ENCODE measurements at places on chromosomes 5 and 9. TPM values are rescaled to one million over a fixed set of nuclear protein-coding genes. Genes with fewer than 3 reads are reported as not detected.

DNA sequence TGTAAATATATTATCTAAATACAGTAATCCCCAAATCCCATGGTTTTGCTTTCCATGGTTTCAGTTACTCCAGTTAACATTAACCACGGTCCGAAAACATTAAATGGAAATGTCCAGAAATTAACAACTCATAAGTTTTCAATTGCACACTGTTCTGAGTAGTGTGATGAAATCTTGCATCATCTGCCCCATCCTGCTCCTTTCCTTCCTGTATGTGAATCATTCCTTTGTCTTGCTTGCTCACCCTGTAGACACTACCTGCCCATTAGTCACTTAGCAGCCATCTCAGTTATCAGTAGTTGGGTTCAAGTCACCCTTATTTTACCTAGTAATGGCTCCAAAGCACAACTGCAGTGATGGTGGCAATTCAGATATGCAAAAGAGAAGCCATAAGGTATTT, 1568.5 kb upstream of the WWC1 start:
- no peak for DNase-seq

- no peak for DNase-seq
Observed at GRCh38 chr5:136242611-136243010, 49.6 kb upstream of the SMIM32 start.

DNA sequence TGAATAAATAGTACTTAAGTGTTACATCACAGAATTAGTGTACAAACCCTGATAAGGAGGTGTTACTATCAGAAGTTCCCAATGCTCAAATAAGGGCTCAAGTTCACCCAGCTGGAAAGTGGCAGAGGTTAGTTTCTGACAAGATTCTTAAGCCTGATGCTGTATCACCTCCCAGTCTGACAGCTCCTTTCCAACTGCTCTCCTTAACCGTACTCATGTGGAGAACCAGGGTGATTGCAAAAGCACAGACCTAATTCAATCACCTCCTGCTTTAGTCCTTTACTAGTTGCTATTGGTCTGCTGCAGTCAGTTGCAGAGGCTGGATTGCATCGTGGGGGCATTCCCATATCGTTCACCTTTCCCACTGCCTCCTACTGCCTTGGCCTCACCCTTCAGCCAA, 100.4 kb upstream of the ZNF618 start:
- no peak for DNase-seq

The KCNV2 gene
- total RNA-seq: not detected

DNA sequence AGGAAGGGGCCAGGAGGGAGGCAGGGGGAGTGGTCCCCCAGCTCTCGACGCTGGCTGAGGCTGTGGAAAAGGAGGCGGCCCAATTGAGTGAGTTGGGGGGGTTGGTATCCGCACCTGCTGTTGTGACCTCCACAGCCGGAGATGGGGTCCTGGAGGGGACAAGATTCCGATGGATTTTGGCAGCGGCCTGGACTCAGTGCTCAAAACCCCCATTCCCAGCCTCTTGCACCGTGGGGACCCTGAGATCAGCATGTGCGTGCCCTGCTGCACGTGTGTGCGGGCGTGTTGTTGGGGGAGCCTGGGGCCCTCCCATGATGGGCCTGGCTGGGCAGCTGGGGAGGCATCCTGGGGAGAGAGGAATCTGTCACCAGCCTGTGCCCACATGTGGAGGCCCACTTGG, 15.0 kb downstream of the CNTFR start:
- no peak for DNase-seq

The KCNIP1 gene
- total RNA-seq: 0.66 TPM

The NME5 gene
- 16.2 TPM for total RNA-seq

DNA sequence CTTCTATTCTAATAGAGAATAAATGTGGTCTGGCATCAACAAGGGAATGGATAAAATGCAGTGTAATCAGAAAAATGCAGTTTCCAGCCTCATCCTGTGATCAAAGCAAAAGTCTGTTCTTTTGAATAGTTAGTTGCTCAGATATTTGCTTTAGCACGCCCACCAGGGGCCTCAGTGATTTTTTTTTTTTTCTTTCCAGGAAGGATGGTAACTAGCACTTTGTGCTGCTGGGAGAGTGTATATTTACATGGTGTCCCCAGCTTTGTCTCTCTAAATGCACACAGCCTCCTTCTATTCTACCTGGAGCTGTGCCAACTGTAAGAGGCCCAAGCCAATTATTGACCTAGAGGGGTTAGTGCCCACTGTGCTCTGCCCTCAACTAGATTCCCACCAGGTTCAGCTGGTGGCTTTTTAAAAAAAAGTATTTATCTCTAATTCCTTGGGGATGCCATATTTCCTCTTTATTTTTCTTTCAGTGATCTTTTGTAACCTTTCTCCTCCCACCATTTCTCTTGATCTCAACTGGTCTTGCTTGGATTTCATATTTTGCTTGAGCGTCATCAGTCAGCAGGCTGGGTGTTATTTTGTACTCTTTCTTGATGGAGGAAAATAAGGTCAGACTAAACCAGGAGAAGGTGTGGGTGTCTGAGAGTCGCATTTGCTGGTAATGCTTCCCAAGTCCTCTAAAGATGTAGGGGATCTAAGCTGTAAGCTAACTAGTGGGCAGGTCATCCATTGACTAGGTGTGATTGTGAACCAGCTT, 193.0 kb upstream of the C9orf72 start:
- DNase-seq: no peak

The INSL4 gene
- not detected for total RNA-seq

- no peak for DNase-seq
Observed at GRCh38 chr5:153373130-153373498, 117.4 kb upstream of the GRIA1 start.

GRCh38 chr9:8701904-8702303, 902.3 kb upstream of the DMAC1 start:
- DNase-seq: no peak

- no peak for DNase-seq
Observed at GRCh38 chr5:8701251-8701650, 832.3 kb downstream of the MTRR start.

DNA sequence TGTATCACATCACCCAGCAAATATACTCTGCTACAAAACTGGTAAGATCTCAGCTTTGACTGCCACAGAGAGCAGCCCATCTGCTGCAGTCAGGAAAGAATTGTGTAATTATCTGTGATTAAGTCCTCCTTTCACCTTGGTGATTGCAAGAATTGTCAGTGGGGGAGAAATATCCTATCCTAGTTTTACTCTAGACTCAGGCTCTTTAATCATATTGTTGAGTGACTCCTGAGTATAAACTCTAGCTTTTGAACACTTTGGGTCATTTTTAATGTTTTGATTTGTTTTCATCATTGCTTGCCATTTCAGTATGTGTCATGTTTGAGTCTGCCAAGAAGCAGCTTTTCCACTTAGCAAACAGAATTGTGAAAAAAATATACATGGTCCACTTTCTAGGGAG, 32.1 kb downstream of the VCAN start:
- DNase-seq: no peak

The SLCO4C1 gene
- not detected for total RNA-seq

- no peak for DNase-seq
Observed at GRCh38 chr9:1916655-1917054, 98.5 kb upstream of the SMARCA2 start.

The BNC2 gene
- total RNA-seq: 220 TPM

DNA sequence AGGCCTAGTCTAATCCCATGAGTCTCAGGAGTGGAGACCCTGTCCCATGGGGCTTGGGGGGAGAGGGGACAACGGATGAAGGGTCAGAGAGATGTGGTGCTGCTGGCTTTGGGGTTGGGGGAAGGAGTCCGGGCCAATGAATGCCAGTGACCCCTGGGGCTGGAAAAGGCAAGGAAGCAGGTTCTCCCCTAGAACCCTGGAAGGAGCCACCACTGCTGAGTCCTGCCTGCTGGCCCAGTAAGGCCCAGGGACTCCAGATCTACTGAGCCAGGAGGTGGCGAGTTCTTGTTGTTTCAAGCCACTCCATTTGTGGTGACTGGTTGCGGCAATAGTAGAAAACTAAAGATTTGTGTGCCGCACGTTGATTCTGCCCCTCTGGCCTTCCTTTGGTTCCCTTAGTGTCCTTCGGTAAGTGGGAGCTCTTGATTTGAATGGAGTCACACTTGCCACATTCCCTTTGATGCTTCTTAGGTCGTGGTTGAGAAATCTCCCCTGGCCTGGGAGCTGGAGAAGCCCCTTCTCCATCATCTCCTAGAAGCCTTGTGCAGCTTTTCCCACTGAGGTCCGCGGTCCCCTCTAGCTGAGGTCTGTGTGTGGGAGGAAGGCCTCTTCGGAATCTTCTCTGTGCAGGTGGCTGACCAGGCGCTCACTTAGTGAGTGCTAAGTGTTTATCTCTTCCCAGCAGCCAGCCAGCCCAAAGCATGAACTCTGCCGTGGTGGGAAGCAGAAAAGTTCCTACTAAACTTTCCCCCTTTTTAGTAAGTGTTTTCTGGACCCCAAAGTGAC, 9.0 kb downstream of the FCN1 start:
- no peak for DNase-seq

- DNase-seq: no peak
Observed at GRCh38 chr9:33637881-33638280, 113.8 kb downstream of the ANKRD18B start.

All from ovary (tissue), 10 donors.